ENCODE measurements at places on chromosomes 11 and 22.

GRCh38 chr11:102391549-102392237 is 44.7 kb downstream of the BIRC2 start:
- DNase-seq = no peak

GRCh38 chr11:76493626-76494539 is 49.1 kb downstream of the EMSY start:
- DNase-seq = no peak

- DNase-seq = no peak
These were observed 454.7 kb upstream of the DDI1 start for GRCh38 chr11:103581760-103582159.

DNA sequence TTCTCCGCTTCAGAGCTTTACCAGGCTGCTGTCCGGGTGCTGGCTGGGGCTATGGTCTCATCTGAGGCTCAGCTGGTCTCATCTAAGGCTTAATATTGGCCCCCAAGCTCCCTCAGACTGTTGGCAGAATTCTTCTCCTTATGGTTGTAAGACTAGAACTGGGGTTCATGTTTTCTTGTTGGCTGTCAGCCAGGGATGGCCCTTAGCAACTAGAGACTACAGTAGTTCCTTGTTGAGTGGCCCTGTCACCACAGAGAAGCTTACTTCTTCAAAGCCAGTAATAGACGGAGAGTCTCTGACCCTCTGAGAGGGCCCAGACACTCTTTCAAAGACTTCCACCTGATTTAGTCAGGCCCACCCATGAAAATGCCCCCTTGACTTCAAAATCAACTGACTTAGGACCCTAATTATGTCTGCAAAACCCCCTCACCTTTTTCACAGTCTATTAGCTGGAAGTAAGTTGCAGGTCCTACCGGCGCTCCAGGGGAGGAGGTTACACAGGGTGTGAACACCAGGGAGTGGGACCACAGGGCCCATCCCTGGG is 24.2 kb upstream of the TREH start:
- no peak for DNase-seq

GRCh38 chr22:28424427-28425080 is 255.1 kb downstream of the TTC28 start:
- DNase-seq = no peak

- peak; percentile 73 for DNase-seq
These were observed 10.2 kb upstream of the BIRC3 start for GRCh38 chr11:102306817-102307726.

- no peak for DNase-seq
These were observed 15.9 kb upstream of the MMP7 start for GRCh38 chr11:102546427-102546826.

GRCh38 chr11:103395612-103396011 is 286.4 kb downstream of the DYNC2H1 start:
- DNase-seq = no peak

DNA sequence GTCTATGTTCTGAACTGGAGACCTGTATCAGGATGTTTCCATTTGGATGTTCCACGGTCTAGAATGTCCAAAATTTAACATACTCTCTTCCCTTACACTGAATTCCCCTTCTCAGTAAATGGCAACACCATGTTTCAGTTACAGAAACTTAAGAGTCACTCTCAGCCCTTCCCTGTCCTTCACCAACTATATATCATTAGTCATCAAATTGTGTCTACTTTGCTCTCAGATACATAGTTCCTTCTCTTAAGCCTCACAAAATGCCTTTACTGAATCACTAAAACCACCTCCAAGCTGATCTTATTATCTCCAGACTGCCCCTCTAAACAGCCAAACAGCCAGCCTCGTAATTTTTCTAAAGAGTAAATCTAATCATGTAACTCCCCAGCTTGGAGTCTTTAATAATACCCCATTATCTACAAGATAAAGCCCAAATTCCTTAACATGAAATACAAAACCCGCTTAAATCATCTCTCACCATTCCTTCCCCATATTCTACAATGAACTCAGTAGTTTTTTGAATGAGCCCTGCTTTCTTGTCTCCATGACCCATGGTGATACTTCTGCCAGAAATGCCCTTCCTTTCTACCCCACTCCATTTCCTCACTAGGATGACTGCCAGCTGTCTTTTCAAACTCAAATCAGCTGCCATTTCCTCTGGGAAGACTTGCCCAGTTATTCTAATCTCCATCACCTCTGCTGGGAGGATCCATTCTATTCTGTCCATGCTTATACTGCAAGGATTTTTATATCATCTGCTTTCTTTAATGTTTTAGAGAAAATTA is 102.7 kb upstream of the ARHGAP42 start:
- no peak for DNase-seq

DNA sequence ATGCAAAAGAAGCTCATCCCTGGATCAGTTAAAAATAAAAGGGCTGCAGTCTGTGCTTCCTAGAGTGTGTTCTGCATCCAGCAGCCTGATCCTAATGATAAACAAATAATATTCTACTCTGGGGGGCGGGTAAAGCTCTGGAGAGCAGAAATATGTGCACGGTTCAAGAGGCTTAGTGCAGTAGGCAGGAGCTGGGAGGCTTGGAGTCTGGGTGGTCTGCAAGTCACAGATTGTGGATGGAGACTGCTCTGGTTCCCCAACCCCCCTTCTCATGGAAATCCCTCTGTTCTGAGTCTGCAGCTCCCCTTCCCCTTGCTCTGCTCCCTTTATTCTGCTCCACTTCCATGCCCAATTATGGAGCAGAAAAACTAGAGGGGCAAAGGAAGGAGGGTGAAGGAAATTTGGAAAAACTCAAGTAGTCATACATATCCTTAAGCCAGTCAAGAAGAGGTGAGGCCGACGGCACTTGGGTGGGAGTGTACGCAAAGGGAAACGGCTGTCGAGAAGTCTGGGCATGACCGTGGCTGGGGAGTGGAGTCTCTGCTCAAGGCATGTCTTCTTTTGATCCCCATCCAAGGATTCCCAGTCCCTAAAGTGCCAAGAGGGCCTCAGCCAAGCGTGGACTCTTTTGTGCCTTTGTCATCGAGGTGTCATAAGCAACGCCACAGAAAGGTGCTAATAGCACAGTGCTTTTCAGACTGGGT is 16.3 kb upstream of the CLMP start:
- DNase-seq = no peak

DNA sequence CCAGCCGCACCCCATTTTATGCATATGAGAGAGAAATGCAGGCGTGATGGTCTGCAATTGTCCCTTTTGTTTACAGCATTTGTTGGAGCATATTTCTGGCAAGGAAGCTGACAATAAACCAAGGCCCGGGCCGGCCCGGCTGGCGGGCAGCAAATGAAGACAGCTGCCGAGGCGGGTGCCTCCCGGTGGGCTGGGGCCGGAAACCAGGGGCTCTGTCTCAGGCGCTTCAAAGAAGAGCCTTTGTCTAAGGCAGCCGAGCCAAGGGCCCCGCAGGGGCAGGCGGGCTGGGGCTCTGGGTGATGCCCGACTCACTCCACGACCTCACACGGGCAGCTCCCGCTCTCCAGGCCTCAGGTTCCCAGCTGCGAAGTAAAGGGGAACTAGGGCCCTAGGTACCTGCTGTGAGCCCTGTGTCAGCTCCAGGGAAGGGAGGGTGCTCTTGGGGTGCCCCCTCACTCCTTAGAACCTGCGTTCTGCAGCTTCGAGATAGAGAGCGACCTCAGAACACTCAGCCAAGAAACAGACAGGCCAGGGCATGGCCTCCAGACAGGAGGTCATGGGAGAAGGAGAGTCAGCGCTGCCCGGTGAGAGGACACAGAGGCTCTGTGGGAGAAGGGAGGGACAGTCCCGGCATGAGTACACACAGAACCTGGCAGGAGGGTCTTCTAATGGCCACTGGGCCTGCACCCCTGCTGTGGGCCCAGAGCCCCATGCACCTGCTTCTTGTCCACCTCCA is 2.4 kb downstream of the LINC01488 start:
- no peak for DNase-seq

- DNase-seq = no peak
These were observed 47.0 kb upstream of the PPP6R3 start for GRCh38 chr11:68413591-68413999.

DNA sequence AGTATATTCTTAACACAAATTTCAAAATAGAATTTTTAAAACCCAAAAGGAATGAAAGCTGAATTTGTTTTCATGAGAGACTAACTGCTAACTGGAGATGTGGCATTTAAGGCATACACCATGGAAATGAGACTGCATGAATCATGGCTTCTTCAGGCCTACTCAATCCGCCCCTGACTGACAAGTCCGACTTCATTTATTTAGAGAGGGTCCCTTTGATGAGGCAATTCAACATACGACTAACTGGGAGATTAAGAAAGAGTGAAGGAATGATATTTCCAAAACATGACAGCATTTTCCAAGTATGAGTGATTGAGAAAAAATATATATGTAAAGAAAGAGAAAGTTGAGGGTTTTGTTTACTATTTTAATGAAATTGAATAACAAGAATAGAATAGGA is 720.1 kb downstream of the DLG2 start:
- no peak for DNase-seq

GRCh38 chr22:46511151-46512038 is 26.0 kb downstream of the CELSR1 start:
- no peak for DNase-seq

GRCh38 chr11:11444027-11444803 is 91.2 kb upstream of the CSNK2A3 start:
- no peak for DNase-seq

DNA sequence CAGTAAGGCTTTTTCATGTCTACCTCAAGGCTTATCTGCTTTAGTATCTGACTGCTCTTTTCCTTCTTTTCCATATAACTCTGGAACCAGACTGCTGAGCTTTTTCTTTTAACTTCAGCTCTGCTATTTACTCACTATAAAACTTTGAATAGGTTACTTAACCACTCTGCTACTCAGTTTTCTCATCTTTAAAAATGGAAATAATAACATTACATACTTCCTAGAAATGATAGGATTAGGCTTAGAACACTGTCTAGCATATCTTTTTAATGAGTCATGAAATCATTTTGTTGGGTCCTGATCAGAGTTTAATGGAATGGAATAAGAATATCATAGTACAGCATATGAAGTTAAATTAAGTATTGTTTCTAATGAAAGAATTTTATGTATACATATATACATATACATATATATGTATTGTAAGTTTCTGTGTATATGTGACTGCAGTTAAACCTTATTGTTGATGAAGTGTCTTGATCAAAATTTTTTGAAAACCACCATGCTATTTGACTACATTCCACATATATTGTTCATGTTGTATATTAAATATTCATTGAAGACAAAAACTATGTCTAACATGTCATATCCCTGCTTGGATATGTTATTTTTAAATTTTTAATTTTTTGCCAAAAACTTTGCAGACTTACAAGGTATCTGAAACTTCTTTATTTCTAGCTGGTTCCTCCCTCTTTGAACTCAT is 120.2 kb downstream of the METTL15 start:
- DNase-seq = no peak

GRCh38 chr11:106442032-106442431 is 364.6 kb downstream of the AASDHPPT start:
- no peak for DNase-seq

- DNase-seq = no peak
These were observed 12.0 kb downstream of the BRD1 start for GRCh38 chr22:49815641-49816091.

DNA sequence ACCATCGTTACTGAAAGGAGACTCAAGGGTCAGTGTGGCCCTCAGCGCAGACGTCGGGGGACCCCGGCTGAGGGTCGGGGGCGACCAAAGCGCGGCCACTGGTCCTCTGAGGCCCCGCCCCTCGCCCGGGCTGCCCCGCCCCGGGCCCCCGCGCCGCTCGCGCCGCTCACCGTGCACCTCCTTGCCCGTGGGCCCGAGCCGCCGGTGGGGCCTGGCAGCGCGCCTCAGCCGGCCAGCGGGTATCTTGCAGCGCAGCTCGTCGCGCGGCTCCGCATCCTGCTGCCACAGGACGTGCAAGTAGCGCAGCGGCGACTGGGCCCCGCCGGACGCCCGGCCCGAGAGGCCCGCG is 419 bp downstream of the ANKRD54 start:
- no peak for DNase-seq

- peak; percentile 33 for DNase-seq
These were observed 6.5 kb downstream of the GAL start for GRCh38 chr11:68690671-68691401.

DNA sequence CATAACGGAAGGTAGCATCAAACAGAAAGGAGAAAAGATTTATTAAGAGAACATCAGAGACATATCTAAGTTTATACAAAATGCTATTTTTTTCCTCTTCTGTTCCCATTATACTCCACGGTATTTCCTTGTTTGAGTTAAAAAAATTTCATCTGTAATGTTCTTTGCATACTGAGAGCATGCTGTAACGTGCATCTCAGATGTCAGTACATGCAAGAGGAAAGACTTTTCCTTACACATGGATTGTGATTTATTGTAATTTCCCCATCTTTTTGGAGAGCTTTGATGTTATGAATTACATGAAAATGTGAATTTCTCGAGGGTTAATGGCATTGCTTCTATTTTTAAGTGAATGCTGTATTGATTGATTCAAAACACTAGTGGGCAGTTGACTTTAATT is 1164.0 kb downstream of the LRRC4C start:
- DNase-seq = no peak

DNA sequence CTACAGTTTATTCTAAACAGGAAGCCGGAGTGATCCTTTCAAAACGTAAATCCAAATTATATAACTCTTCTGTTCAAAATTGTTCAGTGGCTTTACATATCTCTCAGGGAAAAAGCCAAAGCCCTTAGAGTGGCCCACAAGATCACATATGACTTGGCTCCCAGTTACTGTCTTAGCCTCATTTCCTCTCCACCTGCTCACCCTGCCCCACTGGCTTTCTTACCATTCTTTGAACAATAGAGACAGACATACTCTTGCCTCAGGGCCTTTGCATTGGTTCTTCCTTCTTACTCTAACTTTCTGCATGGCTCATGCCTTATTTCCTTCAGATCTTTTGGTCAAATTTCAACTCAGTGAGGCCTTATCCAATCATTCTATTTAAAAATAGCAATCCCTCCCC is 52.1 kb downstream of the STIM1 start:
- DNase-seq = no peak

- no peak for DNase-seq
These were observed 45.2 kb downstream of the SEZ6L start for GRCh38 chr22:26214466-26214865.

DNA sequence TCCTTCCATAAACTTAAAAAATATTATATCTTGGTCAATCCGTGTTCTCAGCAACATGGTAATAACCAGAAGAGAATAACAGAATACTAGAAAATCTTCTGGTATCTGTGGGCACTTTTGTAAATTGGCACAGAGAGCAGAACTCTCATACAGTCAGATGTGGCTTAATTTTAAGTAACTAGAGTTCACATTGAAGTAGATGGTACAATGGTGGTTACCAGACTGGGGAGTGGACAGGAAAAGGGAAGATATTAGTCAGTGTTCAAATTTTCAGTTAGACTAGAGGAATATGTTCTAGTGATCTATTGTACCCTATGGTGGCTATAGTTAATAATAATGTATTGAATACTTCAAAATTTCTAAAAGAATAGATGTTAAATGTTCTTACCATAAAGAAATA is 6.9 kb downstream of the OR52H1 start:
- no peak for DNase-seq

GRCh38 chr11:3359092-3359824 is 19.7 kb downstream of the ZNF195 start:
- DNase-seq = no peak

- no peak for DNase-seq
These were observed 247.6 kb downstream of the CADM1 start for GRCh38 chr11:115256397-115257197.

Data from CD4-positive, alpha-beta T cell treated with Interferon alpha-2 for 1 hour (primary cell).